NCI-H774 (cell line): ENCODE measurements at places on chromosomes 4 and X.

- DNase-seq, result no peak
These were observed 54.5 kb downstream of the MID2 start for GRCh38 chrX:107880054-107880610.

GRCh38 chr4:31545330-31545729, 825.2 kb downstream of the PCDH7 start:
- DNase-seq, result no peak

GRCh38 chr4:17807446-17807845, 3.1 kb downstream of the DCAF16 start:
- DNase-seq, result no peak

DNA sequence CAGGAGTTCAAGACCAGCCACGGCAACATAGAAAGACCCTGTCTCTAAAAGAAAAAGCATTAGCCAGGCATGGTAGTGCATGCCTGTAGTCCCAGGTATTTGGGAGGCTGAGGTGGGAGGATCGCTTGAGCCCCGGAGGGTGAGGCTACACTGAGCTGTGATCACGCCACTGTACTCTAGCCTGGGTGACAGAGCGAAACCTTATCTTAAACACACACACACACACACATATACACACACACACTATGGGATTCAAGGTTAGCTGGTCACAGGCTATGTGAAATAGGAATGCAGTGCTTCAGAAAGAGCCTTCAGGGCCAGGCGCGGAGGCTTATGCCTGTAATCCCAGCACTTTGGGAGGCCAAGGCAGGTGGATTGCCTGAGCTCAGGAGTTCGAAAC, 23.5 kb downstream of the NLGN3 start:
- DNase-seq, result no peak

GRCh38 chr4:55574252-55574651, 17.8 kb downstream of the PDCL2 start:
- no peak for DNase-seq

- DNase-seq, result no peak
These were observed 7.7 kb upstream of the ASB9 start for GRCh38 chrX:15277604-15278003.

- no peak for DNase-seq
These were observed 532.0 kb upstream of the SPANXN1 start for GRCh38 chrX:144715337-144715736.

GRCh38 chr4:40916880-40917279, 167.1 kb downstream of the NSUN7 start:
- no peak for DNase-seq

DNA sequence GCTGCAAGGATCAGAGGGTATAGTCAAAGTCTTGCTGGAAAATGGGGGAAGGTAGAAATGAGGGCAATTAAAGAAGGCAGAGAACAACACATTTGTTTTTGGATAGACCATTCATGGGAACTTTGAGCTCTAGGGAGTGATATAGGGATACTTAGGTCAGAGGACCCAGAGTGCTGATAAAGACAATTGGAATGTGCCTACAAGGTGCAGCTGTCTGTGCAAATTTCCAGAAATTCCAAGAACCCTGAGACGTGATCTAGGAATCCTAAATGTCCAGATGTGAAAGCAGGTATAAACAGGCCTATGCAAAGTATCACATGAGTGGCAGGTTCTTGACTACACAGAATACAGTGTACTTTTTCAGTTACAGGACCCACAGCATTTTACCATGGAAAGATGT, 24.2 kb downstream of the FNIP2 start:
- DNase-seq, result no peak

DNA sequence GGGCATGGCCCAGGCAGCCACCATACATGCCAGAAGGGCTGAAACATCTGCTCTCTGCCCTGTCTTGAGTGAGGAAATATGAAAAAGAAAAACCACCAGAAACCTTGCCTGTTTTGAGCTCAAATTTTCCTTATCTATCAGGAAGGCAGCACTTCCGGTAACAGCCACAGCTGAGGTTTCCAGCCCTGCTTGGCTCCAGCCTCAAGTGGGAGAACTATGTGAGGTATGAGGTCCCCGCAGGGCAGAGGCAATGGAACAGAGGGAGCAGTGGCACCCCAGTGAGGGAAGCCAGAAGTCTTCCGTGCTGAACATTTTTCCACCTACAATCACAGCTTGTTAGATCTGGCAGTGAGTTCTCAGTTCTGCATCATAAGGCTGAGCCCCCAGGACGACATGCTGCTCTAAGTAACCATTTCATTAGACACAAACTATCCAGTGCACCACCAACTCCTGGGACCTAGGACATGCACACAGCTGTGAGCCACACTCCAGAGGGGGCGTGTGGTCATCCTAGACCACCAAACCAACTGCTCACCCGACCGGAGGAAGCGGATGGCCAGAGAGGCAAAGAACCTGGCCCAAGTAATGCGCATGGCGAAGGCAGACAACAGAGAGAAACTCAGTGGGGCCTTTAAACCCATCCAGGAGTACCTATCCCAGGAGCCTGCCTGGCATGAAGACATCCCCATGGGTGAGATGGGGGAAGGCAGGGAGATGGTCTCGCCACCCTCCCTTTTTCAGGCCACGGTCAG, 22.6 kb downstream of the WDR1 start:
- no peak for DNase-seq

- no peak for DNase-seq
These were observed 23.4 kb downstream of the ACOX3 start for GRCh38 chr4:8417071-8417614.

DNA sequence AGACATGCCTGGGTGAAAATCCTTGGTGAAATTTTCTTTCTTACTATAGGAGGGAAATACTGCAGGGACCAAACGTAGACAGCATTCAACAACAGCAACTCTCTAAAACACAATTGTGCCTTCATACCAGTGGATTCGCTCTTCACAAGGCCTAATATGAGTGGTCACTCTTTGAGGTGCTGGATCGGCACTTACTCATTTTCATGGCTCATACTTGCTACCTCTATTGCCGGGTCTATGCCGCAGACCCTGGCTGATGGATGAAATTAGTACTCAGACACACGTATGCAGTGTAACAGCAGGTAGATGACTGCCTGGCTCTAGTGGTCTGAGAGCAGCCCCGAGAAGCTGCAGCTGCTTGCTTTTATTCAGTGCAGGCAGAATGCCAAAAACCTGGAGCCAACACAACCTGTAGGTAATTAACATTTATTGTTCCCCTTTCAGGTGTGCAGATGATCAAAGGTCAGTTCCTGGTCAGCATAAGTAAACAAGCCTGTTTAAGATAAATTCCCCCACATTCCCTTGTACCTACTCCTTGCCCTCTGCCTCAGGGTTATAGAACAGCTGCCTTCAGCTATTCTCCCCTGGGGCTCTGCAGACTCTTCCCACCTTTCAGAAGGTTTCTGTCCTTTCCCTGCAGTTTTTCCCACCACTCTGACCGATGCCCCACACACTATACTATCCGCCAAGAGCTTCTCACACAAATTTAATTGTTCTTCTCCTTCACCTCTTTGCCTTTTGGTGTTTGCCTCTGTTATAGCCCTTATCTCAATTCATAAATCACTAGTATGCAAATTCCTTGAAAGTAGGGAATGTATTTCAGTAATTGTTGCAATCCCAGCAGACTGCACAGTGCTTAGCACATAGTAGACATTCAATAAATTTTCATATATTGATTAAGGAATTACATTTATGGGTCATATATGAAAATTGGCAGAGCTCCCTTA, 210.0 kb downstream of the SPANXN3 start:
- peak; percentile 13 for DNase-seq

- DNase-seq, result no peak
These were observed 122.1 kb upstream of the EOLA2 start for GRCh38 chrX:150060406-150060805.

- no peak for DNase-seq
These were observed 98.1 kb upstream of the ENPP6 start for GRCh38 chr4:184315675-184316359.

- no peak for DNase-seq
These were observed 44.0 kb downstream of the ABLIM2 start for GRCh38 chr4:8114456-8115202.

GRCh38 chr4:189206953-189207352, 733.7 kb upstream of the FRG1 start:
- no peak for DNase-seq

GRCh38 chr4:161929956-161930355, 233.8 kb downstream of the FSTL5 start:
- DNase-seq, result no peak

DNA sequence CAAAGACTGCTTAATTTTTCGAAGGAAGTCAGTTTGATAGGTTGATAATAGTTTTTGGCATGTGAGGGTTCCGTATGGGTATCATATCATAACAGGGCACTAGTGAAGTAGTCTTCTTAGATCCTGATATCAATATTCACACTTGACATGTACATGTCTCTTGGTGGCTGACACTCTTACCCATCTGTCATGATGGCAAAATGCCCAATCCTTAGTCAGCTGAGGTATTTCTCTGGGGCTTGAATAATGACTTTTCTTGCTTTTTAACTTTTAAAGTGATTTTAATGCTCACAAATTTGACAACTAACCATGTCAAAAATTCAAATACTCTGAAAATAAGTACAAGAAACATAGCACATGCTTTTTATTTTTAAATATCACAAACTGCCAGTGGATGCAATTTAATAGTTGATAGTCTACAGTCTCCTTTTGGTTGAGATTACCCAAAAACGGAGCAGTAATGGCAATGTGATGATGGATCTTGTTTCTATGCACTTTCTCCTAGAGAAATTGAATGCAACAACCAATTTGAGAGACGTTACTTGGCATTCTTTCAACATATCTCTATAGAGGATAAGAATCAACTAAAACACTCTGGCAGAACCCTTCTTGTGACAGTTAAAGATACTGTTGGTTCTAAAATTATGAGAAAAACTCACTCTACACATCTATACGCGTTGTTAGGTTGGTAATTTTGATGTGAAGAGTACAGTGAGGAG, 552.9 kb upstream of the PABPC4L start:
- DNase-seq, result no peak

GRCh38 chr4:136931781-136932180, 600.5 kb downstream of the PCDH18 start:
- no peak for DNase-seq

DNA sequence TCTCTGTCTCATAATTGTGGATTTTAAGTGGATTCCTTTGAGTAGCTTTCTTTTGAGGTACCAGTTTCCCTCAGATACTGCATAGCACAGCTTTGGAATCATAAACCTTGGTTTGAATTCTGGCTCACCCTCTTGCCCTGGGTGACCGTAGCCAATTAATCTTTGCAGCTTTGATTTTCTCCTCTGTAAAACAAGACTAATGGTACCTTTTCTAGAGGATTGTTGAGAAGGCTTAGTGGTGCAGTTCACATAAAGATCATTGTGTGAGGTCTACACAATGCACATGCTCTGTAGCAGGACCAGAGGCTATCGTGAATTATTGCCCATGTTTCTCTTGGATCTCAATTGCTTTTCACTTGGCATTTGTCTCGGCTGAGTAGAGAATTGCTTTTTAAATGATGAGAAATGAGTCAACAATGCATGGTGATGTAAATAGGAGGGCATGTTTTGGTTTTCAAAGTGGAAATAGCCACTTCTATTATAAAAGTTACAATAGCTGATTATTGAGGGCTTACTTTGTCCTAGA, 47.9 kb downstream of the TMEM131L start:
- no peak for DNase-seq

- DNase-seq, result no peak
These were observed 593.6 kb upstream of the FTHL17 start for GRCh38 chrX:31665454-31665853.

GRCh38 chr4:45292844-45293243, 566.5 kb upstream of the GNPDA2 start:
- DNase-seq, result no peak

DNA sequence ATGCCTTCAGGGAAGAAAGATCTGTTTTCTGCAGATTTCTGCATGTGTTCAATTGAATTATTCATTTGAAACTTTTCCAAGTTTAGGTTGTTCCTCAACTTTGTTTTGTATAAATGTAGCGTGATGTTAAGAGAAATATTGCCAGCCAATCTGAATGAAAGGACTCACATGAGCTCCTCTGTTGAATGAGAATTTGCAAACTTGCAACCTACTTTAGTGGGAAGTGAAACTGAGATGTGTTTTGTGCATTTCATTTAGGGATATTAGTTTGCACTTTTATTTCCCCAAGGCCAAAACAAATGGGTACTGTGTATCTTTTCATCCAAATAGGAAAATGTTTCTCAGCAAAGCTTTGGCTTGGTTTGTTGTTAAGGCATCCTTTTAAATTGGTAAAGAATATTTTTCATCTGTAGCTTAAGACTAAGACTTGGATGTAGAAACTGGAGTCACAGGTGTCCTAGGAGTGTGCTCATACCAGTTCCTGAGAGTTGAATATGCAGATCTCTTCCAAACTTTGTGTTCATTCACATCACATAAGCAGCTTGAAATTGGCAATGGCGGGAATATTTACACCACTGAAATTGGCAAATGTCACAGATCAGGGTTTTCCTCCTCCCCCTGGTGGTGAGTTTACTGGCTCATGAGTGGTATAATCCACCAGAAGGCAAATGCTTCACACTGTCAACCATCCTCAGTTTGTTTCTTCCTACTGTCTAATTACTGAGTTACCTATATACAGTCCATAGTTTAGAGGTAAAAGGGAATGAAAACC, 193.6 kb upstream of the BANK1 start:
- no peak for DNase-seq

DNA sequence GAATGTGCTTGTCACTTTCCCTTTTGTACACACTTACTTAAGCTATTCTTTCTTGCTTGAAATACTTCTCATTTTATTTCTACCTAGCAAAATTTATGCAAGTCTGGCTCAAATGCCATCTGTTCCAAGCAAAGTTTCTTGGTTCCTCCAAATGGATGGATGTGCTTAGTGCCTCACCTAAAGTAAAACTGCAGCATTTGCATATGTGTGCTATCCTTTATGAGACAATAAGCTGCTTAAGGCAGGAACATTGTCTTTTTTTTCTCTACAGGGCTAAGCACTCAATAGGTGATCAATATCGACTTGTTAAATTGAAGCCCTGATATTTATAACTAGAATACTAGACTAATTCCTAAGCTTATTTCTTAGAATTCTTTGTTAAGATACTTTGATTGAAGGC, 136.8 kb downstream of the CYLC1 start:
- no peak for DNase-seq

DNA sequence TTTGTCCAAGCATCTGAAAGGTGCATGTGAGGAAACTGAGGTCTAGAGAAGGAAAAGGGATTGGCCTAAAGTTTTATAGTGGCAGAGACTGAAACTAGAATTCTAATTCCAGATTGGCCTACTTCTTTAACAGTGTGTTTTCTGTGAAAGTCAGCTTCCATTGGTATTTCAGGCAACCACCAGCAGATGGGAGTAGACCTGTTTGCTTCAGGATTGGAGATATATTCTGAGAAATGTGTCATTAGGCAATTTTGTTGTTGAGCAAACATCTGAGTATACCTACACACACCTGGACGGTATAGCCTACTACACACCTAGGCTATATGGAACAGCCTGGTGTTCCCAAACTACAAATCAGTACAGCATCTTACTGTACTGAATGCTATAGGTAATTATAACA, 207.3 kb upstream of the RADX start:
- no peak for DNase-seq
